A549 treated with CpdA at 1 μM for 4 hours (cell line): ENCODE measurements at places on chromosomes 6 and 20. TPM values are rescaled to one million over a fixed set of nuclear protein-coding genes. Genes with fewer than 3 reads are reported as not detected.

FOXP4 gene
- 16.9 to 25.7 TPM (median 21.8 TPM) in 5 replicates for total RNA-seq

ADGRF1 gene
- total RNA-seq = 0.05 to 0.06 TPM in 2 of 5 replicates, not detected in the others

FOXF2 gene
- total RNA-seq = 17.7 to 24.2 TPM (median 23.0 TPM) in 5 replicates

DPPA5 gene
- total RNA-seq = not detected in 5 replicates

CENPB gene
- 84.4 to 117 TPM (median 115 TPM) in 5 replicates for total RNA-seq

HSPA1L gene
- total RNA-seq = 1.3 to 2.2 TPM (median 2.1 TPM) in 5 replicates

ZNF341 gene
- total RNA-seq = 2.9 to 5.5 TPM (median 4.4 TPM) in 5 replicates

LY6G5C gene
- 0.51 to 2.4 TPM (median 1.4 TPM) in 5 replicates for total RNA-seq

HLA-DMB gene
- total RNA-seq = 0.96 to 2.3 TPM (median 1.8 TPM) in 5 replicates

ELOVL2 gene
- 6.6 to 7.5 TPM (median 6.9 TPM) in 5 replicates for total RNA-seq

FRMD1 gene
- 0.02 to 0.05 TPM (median 0.03 TPM) in 4 of 5 replicates, not detected in the other for total RNA-seq

ADIG gene
- not detected in 5 replicates for total RNA-seq

ARMC12 gene
- 0.23 to 0.47 TPM (median 0.32 TPM) in 4 of 5 replicates, not detected in the other for total RNA-seq

FOXS1 gene
- 0.62 to 1.8 TPM (median 1.2 TPM) in 5 replicates for total RNA-seq

HLA-DQA2 gene
- total RNA-seq = not detected in 5 replicates

MYLK2 gene
- 0.61 to 0.87 TPM (median 0.66 TPM) in 5 replicates for total RNA-seq

SEL1L2 gene
- not detected in 5 replicates for total RNA-seq

C2 gene
- total RNA-seq = 0.19 to 0.66 TPM (median 0.27 TPM) in 5 replicates

TREM2 gene
- not detected in 5 replicates for total RNA-seq

KIF6 gene
- 0.17 to 0.48 TPM (median 0.22 TPM) in 5 replicates for total RNA-seq

ARMC2 gene
- total RNA-seq = 1.4 to 2.3 TPM (median 1.9 TPM) in 5 replicates

RBPJL gene
- not detected in 5 replicates for total RNA-seq

HLA-DOB gene
- 0.10 to 0.29 TPM (median 0.22 TPM) in 3 of 5 replicates, not detected in the others for total RNA-seq

BACH2 gene
- total RNA-seq = 0.26 to 0.58 TPM (median 0.38 TPM) in 5 replicates

PACSIN1 gene
- total RNA-seq = 0.04 to 0.05 TPM (median 0.05 TPM) in 3 of 5 replicates, not detected in the others

NHSL1 gene
- total RNA-seq = 2.7 to 4.4 TPM (median 4.0 TPM) in 5 replicates

MED23 gene
- 5.7 to 8.2 TPM (median 7.3 TPM) in 5 replicates for total RNA-seq

FGD2 gene
- total RNA-seq = not detected in 5 replicates

RBBP9 gene
- total RNA-seq = 14.3 to 17.2 TPM (median 15.8 TPM) in 5 replicates

SLC17A3 gene
- 0.95 to 1.5 TPM (median 1.2 TPM) in 5 replicates for total RNA-seq

LPA gene
- 0.01 to 0.02 TPM in 2 of 5 replicates, not detected in the others for total RNA-seq

TRIM40 gene
- not detected in 5 replicates for total RNA-seq

SLC12A5 gene
- 11.6 to 15.4 TPM (median 14.4 TPM) in 5 replicates for total RNA-seq

KIF25 gene
- total RNA-seq = 0.07 to 0.15 TPM in 2 of 5 replicates, not detected in the others

LY86 gene
- total RNA-seq = not detected in 5 replicates

PPP1R3G gene
- total RNA-seq = 0.96 to 1.6 TPM (median 1.2 TPM) in 5 replicates

CST2 gene
- 0.22 to 0.44 TPM (median 0.39 TPM) in 3 of 5 replicates, not detected in the others for total RNA-seq

ADGRG6 gene
- 38.4 to 54.0 TPM (median 50.2 TPM) in 5 replicates for total RNA-seq

PROKR2 gene
- total RNA-seq = not detected in 5 replicates

ASIP gene
- total RNA-seq = not detected in 5 replicates

BMP7 gene
- 0.32 to 1.0 TPM (median 0.73 TPM) in 5 replicates for total RNA-seq
